Natural killer cell (primary cell): ENCODE measurements at places on chromosomes 16 and 17.
A peak's percentile ranks its signal among the peaks of the same experiment; 100 is the strongest.

DNA sequence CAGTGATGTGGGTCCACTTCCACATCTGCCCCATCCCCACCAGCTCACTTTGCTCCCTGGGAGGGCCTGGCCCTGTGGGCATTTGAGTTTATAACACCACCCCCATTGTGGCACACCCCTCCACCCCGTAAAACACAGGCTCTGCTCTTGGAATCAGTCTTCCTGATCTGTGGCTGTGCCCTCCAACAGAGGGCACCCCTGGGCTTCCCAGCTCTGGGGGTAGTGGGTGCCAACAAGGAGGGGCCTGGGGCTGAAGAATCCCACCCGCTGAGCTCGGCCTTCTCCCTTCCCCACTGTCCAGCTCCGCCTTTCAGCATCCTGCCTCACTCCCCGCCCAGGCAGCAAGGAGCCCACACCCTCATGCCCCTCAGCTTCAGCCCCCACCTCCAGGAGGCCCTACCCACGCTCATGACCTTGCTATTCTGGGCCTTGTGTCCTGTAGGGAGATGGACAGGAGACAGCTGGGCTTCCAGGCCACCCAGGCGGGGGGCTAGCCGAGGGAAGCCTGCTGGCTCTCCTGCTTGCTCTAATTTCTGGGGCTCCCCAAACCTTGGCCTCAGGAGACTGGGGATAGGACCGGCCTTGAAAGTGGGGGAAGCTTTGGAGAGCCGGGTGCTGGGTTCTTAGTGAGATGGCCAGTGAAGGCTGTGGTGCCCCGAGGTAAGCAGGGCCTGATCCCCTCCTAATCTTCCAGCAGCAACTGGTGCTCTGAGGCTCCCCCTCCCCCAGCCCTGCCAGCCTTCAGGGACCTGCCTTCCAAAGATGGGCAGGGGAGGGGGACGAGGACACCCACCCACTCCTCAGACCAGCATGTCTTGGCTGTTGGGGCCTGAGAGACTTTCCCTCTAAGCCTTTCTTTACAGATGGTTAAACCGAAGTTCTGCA lies 2.9 kb upstream of the ATP2A1 start:
- DNase-seq: no peak

DNA sequence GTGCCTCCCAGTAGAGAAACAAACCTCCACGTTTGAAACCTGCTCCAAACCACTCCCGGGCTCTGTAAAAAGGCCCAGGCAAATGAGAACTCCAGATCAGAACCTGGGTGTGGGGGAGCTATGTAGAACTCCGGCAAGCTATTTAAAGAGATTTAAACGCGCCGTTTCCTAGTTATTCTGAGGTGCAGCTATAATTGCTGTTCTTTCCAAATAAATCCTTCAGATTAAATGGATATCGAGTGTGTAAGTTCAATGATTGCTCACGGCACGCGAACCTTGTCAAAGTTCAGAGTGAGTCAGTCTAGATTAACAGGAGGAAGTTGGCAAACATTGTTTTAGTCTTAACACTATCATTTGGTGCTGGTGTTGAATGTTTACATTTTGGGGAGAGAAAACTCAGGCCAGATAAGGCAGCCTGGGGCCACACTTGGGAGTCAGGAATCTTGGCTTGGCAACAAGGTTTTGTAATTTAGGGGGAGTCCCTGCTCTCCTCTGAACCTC lies 92.9 kb upstream of the SALL1 start:
- no peak for DNase-seq

GRCh38 chr17:44840936-44841335 lies 6.7 kb upstream of the HIGD1B start:
- DNase-seq: no peak

DNA sequence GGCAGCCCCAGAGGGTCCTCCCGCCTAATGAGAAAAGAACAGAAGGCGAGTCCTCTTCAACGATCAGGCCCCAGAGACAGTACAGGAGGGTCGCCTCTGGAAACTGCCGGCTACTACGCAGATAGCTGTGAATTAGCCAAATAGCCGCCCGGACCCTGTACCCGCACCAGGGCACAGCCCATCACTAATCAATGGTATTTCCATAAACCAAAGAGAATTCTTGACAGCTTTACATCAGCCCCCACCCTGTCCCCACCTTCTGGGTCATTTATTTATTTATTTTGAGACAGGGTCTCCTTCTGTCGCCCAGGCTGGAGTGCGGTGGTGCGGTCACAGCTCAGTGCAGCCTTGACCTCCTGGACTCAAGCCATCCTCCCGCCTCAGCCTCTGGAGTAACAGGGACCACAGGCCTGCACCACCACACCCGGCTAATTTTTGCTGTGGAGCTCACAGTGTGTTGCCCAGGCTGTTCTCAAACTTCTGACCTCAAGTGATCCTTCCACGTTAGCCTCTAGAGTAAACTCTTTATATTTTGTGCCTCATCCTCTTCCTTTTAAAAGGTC lies 805 bp upstream of the CLCN7 start:
- DNase-seq: no peak

GRCh38 chr16:3691761-3692160 lies 25.6 kb downstream of the TRAP1 start:
- DNase-seq: no peak

- no peak for DNase-seq
Measured at GRCh38 chr17:70095455-70095854, 20.4 kb downstream of the KCNJ16 start.

DNA sequence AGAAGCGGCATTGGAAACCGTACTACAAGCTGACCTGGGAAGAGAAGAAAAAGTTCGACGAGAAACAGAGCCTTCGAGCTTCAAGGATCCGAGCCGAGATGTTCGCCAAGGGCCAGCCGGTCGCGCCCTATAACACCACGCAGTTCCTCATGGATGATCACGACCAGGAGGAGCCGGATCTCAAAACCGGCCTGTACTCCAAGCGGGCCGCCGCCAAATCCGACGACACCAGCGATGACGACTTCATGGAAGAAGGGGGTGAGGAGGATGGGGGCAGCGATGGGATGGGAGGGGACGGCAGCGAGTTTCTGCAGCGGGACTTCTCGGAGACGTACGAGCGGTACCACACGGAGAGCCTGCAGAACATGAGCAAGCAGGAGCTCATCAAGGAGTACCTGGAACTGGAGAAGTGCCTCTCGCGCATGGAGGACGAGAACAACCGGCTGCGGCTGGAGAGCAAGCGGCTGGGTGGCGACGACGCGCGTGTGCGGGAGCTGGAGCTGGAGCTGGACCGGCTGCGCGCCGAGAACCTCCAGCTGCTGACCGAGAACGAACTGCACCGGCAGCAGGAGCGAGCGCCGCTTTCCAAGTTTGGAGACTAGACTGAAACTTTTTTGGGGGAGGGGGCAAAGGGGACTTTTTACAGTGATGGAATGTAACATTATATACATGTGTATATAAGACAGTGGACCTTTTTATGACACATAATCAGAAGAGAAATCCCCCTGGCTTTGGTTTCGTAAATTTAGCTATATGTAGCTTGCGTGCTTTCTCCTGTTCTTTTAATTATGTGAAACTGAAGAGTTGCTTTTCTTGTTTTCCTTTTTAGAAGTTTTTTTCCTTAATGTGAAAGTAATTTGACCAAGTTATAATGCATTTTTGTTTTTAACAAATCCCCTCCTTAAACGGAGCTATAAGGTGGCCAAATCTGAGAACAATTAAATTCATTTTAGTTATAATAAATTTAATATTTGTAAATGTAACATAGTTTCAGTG lies 1.7 kb downstream of the HEXIM1 start:
- peak; percentile 68 for DNase-seq

- DNase-seq: no peak
Measured at GRCh38 chr17:60442271-60443173, 20.2 kb downstream of the CHCT1 start.

DNA sequence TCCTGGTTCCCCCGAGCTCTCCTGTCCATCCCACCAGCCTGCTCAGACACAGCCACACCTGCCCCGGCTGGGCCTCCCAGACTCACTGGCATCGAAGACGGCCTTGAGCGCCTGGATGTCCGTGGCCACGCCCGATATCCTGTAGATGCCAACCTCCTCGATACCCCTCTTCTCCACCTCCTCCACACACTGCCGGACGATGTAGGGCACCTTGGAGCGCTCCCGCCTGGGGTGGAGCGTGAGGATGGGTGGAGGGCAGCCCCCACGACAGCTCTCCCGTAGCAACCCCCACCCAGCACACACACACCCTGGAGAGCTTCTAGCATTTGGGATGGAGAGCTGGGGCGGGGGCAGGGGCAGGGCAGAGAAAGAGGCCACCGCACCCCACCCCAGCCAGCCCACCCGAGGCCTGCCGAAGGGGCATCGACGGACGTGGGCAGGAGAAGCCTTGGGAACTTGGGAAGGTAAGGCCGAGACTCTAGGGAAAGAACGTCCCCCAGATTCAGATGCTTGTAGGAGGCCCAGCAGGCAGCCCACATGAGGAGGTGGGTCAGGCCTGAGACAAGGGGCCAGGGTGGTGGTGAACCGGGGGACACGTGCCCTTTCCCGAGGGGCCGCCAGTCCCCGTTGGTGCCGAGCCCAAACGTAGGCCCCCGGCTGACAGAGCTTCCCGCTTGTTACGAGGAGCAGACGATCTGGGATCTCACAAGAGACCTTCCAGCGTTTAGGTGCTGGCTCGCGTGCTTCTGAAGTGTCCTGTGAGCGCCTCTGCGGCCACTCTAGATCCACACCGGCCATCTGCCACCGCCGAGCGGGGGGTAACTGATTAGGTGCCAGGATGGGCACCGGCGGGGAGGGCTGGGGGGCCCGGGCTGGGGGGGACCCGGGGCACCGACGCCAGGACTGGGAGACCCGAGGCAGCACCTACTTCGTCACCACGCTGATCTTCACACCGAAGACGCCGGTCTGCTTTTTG lies 15.1 kb downstream of the TIMM22 start:
- DNase-seq: no peak

GRCh38 chr17:57246257-57246656 lies 10.1 kb upstream of the MSI2 start:
- no peak for DNase-seq

GRCh38 chr17:73478768-73479424 lies 165.3 kb downstream of the SDK2 start:
- no peak for DNase-seq

DNA sequence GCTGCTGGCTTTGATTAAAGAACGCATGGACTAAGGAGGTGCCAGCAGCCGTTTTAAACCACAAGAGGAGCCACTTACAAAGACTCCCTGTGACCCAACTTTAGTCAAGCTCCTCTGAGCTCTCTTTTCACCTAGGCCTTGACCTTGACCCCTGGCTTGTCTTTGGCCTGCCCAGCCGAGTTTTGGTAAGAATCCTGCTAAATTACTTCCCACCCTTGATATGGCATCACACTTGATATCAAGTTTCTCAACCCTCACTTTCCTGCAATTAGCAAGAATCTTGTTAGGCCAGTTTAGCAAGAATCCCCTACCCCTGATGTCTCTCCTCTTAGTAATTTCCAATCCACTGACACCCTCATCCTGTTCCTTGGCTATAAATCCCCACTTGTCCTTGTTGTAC lies 232.8 kb upstream of the SALL1 start:
- DNase-seq: no peak

DNA sequence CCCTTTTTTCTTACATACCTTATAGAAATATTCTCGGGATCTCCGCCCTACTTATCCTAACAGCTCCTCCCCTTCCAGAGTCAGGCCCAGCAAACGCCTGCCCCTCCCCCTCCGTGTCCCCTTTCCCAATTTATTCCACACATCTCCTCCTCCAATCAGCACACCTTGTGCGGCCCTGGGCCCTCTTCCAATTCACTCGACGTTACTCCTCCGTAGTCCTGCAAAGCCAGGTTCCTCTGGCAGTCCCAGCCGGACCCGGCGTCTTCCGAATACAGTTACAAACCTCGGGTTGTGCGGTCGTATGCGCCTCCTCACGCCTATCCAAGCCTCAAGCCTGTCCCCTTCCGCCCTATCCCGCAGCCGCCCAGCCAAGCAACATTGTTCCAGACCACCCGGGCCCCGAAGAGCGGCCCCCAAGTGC lies 677 bp downstream of the CBX1 start:
- DNase-seq: no peak

DNA sequence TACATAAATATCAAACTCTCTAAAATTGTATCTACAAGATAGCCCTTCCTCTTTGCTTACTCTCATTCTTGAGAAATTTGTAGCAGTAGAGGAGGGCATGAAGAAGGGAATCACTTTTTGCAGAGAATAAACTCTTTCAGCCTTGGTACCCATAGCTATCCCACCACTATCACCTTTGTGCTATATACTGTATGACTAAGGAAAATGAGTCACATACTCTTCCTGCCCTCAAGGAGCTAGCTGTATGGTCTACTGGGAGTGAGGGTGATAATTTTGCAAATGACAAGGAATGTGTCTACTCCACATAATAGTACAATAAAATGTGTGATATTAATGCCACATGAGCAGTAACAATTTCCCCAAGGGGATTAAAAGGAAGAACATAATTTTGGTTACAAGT lies 184.6 kb upstream of the WSB1 start:
- DNase-seq: no peak

DNA sequence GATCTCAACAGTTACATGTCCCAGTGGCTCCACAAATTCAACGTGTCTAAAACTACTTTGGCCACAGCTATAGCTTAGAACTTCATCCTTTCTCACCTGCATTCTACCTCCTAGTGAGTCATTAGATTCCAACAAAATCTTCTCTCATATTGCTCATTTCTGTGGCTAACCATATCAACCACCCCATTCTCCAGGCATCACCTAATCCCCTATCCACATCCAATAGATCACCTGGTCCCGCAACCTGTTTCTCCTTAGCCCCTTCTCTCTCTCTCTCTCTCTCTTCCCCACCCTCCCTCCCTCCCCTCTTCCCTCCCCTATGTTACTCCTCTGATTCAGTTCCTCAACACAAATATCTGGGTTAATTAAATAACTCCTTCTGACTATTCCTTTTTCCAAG lies 64.6 kb downstream of the ANKFN1 start:
- no peak for DNase-seq

GRCh38 chr16:1779741-1780676 lies 2.4 kb downstream of the SPSB3 start:
- no peak for DNase-seq

DNA sequence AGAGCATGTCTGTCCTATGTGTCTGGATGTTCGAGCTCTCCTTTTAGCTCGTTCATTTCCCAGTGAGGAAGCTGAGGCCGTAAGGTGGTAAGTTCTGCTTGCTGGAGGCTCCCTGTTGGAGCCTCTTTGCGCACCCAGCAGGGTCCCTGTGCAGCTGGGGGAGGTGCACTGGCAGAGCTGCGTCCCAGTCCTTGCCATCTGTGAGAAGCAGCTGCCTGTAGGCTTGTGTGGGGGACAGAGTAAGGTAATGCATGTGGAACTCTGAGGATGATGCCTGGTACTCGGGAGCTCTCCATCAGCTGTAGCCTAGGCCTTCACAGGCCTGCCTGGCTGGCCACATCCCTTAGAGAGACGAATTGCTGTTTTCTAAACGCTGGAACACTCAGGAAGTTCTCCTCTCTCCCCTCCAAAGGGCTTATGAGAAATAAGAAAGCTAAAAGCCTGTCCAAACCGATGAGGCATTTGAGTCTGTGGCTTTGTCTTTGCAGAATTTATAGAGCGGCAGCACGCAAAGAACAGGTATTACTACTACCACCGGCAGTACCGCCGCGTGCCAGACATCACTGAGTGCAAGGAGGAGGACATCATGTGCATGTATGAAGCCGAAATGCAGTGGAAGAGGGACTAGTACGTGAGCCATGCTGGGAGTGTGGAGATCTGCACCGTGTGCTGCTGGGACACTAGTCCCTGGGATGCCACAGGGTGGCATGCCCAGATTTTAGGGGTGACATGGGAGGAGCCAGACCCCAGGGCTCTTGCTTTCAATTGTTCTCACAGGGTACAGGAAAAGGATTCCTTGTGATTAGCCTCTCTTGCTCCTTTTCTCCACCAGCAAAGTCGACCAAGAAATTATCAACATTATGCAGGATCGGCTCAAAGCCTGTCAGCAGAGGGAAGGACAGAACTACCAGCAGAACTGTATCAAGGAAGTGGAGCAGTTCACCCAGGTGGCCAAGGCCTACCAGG lies 1.6 kb downstream of the NDUFB10 start:
- DNase-seq: peak; percentile 56
